Nephron progenitor cell (in vitro differentiated cells): ENCODE measurements at places on chromosomes 5 and 9.
A peak's percentile ranks its signal among the peaks of the same experiment; 100 is the strongest.

DNA sequence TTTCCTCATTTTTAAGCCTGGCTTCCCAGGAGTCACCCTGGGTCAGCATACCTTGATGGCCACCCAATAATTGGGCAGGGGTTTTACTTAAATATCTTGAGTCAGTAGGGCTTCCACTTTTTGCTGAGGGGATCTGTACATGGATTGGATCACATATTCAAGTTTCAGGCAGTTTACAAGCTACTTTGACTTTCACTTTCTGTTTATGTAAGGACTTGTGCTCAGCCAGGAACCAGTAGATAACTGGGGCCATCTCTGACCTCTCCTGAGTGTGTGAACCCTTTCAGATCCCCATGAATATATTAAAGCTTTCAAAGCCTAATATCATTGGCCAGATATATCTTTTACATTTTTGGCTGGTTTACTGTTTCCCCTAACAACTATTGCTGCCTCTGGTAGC, 45.1 kb downstream of the SLCO6A1 start:
- no peak for DNase-seq

DNA sequence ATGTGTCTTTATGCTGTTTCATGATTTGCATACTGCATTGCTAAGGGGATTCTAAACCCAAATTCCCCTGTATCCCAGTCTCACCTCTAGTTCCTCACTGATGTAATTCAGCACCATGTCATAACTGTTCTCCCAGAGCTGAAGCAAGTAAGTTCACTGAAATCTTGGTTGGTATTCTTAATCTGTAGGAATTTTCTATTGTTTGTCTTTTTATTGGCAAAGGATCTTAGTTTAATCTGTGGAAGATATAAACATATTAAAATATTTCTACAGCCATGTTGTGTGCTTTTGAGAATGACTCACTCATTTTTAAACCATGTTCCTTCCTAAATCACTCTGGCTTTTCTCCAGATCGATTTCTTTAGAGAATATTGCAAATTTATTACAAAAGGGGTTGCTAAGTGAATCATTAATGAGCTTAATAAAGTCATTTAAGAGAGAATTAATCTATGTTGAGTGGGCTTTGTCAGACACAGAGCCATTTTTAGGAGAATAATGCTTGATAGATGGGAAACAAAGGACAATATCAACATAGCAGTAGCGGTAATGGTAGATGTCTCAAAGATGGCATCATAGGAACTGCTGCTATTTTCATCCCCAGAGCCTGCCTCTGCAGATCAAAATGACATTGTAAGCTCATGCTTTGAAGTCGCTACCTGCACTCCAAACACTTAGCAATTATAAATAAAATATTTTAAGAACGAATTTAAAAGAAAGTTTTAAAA, 110.0 kb downstream of the ENC1 start:
- no peak for DNase-seq

DNA sequence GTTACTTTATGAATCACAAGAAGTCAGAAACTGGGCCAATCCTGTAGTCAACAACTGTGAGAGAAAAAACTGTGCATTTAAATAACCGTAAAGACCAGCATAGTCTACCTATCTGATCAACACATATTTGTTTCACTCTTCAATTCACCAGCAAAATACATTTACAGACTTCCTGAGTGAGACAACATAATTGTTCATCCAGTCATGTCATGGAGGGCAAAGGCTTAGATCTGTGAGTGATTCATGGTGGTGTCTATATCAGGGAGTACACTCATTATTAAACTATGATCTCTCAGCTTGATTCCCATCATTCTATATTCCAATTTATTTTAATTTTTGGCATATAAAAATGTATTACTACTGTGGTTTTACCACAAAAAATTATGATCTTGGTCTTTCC, 694.6 kb downstream of the DNAH5 start:
- DNase-seq = no peak

- DNase-seq = no peak
These were observed 7.6 kb upstream of the PRRC2B start for GRCh38 chr9:131386281-131386680.

- DNase-seq = peak; percentile 5
These were observed 8.1 kb upstream of the ENTPD8 start for GRCh38 chr9:137449081-137449844.

GRCh38 chr9:121285835-121286687, 18.1 kb downstream of the GSN start:
- DNase-seq = no peak

GRCh38 chr9:68969538-68969937, 44.4 kb downstream of the PRKACG start:
- DNase-seq = no peak

DNA sequence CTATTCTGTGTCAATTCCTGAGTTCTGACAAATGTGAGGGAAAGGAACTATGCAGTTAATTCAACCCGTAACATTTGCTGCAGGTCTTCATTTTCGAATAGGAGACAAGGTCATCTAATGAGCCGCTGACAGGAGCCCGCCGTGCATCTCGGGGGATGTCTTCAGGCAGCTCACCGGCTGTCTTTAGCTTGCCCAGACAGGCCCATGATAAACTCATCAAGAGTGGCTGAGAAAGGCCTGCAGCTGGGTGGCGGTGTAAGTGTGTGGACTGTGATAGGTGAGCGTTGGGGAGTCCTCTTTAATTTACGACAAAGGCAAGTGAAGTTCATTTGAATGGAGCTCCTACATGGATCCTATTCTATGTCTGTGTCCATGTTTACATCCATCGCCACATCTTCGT, 190.5 kb downstream of the ADCY2 start:
- no peak for DNase-seq

DNA sequence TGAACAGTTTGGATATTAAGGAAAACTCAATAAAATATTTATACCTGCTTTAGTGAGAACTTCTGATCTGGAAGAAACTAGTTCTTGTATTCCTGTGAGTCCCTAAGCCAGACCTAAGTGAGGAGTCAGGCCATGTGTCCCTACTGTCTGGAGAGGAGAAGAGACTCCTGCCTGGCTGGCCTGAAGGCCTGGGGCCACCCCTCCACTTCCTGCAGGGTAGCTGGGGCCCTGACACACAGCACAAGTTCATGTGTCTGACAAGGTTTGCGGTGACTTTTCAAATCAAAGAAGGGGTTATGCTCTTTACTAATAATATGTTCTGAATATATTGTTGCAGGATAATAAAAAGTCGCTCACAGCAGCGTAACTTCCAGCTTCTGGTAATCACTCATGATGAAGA, 16.1 kb upstream of the IL13 start:
- DNase-seq = no peak

- peak; percentile 93 for DNase-seq
These were observed 221.8 kb downstream of the MEF2C start for GRCh38 chr5:88660947-88661805.

DNA sequence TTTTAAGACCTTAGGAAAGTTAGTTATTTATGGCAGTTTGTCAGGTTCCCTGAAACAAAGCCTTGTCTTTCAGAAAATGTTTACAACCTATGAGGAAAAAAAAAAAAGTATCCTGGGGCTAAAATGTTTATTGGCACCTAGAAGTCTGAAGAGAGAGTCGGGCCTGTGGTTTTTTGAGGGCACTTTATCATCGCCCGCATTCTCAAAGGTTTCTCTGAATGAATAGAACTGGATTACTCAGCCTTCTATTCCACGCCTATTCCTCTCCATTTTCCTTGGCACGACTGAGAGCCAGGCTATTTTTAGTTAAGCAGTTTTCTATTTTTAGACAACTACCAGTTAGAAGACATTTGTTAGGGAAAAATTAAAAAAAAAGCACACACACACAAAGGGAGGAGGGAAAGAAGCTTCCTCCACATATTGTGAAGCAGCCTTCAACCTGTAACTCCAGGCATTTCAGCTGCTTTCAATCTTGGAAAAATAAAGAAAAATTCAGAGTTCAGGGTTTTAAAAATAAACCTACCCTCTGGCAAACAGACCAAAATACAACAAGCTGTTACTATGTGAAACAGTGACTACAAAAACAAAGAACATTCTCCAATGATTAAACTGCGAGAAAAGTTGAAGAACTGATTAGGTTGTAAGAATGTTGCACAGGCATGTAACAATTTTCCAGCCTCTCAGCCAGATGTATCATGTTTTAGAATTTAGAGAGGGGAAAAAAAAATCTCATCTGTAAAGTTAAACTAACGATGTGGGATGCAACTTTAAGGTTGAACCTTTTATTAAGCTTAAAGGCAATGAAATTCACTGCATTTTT, 97.0 kb downstream of the MEF2C start:
- no peak for DNase-seq
